ENCODE measurements at places on chromosomes 6 and 20.

DNA sequence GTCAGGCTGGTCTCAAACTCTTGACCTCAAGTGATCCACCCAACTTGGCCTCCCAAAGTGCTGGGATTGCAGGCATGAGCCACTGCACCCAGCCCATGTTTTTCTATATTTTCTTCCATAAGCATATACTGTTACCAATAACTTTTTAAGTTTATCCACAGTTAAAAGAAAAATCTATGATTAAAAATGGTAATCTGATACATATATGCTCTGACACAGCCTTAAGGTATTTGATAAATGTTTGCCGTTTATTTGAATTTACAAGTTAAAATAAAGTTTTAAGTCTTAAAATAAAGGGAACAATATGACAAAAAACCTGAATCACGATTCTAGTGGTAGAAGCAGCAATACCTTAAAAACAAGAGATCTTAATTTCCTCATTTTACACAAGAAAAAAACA, 5.2 kb downstream of the STK38 start:
- no peak overlapping the region for H3K27ac ChIP-seq
- peaks cover 8% of the 10 kb centered on the region for H3K4me1 ChIP-seq
- no peaks in the 10 kb centered on the region for H3K36me3 ChIP-seq
- no peak overlapping the region for H3K4me3 ChIP-seq

DNA sequence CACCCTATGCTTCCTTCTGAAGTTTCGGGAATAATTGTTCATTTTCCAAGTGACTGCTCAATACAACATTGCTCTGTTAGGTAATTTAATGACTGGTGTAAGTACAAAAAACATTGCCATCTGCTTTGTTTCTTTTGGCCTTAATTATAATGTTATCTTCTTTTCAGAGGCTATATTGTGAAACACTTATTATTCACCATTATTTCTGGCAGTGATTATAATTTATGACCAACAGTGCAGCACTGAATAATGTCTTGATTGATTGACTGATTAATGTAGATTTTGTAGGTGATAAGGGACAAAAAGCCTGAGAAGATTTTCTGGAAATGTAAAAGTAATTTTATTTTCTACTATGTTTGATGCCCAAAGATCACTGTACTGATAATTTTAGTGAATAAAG, 377.7 kb downstream of the PLCB1 start:
- H3K27ac ChIP-seq = no peak overlapping the region
- no peaks in the 10 kb centered on the region for H3K4me1 ChIP-seq
- H3K4me3 ChIP-seq = no peak overlapping the region
- H3K36me3 ChIP-seq = no peaks in the 10 kb centered on the region

DNA sequence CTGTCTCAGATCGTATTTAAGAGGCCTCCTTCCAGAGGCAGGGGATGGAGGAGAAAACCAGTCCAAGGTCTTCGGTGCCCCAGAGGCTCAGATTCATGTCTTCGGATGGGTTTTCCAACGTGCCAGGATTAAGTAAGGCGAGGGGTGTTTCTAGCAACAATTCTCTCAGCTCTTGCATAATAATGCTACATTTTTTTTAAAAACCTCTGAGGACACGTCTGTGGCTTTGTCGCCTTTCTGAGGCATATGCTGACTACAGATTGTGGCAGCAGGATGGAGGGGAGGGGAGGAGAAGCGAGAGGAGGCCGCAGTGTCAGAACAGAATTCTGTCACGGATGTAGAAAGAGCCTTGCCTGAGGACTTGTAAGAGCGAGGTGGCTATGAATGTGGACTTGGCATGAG, 17.7 kb upstream of the CCDC167 start:
- H3K36me3 ChIP-seq = no peaks in the 10 kb centered on the region
- H3K4me3 ChIP-seq = no peak overlapping the region
- no peak for DNase-seq
- H3K27me3 ChIP-seq = no peaks in the 10 kb centered on the region
- H3K4me1 ChIP-seq = peaks cover 9% of the 10 kb centered on the region

DNA sequence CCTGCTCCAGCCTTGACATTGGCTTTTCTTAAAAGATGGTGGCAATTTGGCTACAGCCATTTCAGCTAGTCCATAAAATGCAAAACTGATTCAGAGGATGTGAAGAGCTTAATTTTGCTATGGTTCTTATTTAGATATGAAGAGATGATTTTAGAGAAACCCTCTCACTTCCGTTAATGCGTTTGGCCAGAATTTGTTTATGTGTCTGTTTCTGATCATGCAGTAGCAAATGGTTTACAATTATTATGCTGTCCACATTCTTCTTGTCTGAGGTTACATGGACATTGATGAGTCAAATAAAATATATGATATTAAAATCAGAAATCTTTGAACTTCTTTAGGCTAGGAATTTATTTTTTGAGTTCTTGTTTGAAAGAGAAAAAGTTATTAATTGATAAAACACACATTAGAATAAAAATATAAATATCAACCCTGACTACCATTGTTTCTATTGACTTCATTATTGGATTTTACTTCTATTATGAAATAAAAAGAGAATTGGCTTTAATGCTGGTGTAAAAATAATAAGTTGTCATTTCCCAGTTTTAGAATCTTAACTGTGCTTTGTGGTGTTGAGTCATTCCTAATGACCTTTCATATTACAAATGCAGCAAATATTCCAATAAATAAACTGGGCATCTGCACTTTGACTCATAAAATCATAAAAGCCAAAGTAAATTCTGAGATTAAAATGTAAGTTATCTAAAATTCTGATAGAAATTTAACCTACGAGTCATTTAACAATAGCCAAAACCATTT, 1286.0 kb upstream of the GJE1 start:
- no peak overlapping the region for H3K27ac ChIP-seq
- no peaks in the 10 kb centered on the region for H3K4me1 ChIP-seq
- no peak for DNase-seq
- no peaks in the 10 kb centered on the region for H3K27me3 ChIP-seq

DNA sequence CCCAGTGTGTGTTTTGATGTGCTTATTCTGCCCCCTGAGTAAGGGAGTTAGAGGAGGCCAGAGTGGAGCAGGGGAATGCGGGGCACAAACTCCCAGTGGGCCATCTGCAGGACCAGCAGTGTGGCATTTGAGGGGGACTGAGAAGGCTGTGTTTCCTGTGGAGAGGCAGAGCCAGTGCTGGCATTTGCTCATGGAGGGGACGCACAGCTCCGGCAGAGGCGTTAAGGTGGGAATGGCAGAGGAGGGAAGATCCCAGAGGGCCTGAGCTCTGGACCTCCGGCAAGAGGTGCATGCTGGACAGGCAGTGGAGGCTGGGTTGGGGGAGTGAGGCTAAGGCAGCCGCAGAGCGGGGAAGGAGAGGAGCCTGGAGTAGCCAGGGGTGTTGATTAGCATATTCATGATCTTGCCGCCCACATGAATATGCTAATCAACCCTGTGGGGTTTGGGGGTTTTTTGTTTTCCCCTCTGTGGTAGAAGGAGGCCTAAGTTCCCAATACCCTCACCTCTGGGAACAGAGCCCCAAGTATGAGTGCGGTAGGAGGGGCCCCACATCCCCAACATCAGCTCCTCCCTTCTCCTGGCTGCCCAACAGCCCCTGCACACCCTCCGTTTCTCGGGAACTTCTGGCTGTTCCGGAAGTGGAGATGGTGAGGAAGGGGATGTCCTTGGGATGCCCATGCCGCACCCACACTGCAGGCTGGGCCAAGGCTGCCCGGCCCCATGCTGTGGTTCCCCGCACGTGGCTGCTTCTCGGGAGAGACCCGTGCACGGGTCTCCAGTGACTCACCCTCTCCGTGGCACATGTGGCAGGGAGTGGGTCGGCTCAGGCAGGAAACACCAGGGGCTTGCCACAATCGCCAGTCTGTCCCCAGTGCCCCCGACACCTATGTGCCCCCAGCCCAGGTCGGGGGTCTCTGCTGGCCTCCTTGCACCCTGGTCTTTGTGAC, 33.8 kb downstream of the DLGAP4 start:
- H3K27ac ChIP-seq = no peak overlapping the region
- no peak overlapping the region for H3K4me3 ChIP-seq
- no peaks in the 10 kb centered on the region for H3K36me3 ChIP-seq
- no peaks in the 10 kb centered on the region for H3K27me3 ChIP-seq
- H3K4me1 ChIP-seq = no peaks in the 10 kb centered on the region
- no peak for DNase-seq

- no peak overlapping the region for H3K27ac ChIP-seq
- no peaks in the 10 kb centered on the region for H3K27me3 ChIP-seq
- no peaks in the 10 kb centered on the region for H3K36me3 ChIP-seq
- no peak overlapping the region for H3K4me3 ChIP-seq
Observed at GRCh38 chr20:41499064-41499463, 119.1 kb downstream of the CHD6 start.

DNA sequence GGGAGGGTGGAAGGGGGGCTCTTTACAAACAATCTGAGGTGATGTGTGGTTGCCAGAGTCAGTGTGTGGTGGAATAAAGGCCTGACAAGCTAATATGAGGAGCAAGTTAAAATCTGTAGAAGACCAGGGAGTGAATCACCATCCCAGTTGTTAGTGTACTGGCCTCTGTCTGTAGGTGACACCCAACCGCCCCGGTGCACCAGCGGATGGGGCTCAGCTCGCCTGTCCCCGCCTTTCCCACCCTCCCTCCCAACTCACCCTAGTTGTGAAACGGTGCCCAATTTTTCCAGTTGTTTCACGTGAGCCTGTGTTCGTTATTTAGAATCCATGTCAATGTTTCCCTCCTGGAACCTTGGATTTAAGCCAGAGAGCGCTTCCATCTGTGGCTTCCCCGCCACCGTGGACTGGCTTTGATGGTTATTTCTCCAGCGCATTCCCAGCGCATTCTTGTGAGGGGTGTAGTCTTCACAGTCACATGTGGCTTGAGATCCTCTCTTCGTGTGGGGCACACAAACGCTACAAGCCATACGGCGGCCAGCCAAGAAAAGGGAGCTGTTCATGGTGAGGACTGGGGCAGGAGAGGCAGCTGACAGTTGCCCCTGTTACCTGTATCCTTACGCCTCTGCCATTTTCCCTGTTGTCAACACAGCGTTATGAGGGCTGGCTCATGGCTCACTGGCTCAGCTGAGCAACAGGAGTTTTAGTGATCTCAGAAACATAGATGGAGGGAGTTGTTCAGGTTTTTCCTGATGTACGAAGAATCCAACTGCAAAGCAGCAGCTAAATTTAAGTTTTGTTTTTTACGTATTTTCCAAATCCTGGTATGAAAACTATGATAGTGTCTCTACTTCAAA, 137.6 kb downstream of the ZDHHC14 start:
- H3K4me3 ChIP-seq = no peak overlapping the region
- peak overlapping the region; percentile 28 for H3K27ac ChIP-seq
- H3K4me1 ChIP-seq = no peaks in the 10 kb centered on the region
- no peaks in the 10 kb centered on the region for H3K36me3 ChIP-seq
- peak; percentile 12 for DNase-seq

- no peak overlapping the region for H3K4me3 ChIP-seq
- H3K4me1 ChIP-seq = peaks cover 23% of the 10 kb centered on the region
- H3K27ac ChIP-seq = no peak overlapping the region
- no peaks in the 10 kb centered on the region for H3K36me3 ChIP-seq
Observed at GRCh38 chr20:50792708-50793574, 1.9 kb upstream of the BCAS4 start.

All from thyroid gland (tissue), 4 donors.